GM13977 (cell line): ENCODE measurements at places on chromosomes 1 and 21.

- peak; percentile 75 for DNase-seq
Measured at GRCh38 chr21:42426424-42426823, 22.7 kb downstream of the UBASH3A start.

GRCh38 chr1:20211511-20211931 lies 25.2 kb upstream of the PLA2G2C start:
- no peak for DNase-seq

DNA sequence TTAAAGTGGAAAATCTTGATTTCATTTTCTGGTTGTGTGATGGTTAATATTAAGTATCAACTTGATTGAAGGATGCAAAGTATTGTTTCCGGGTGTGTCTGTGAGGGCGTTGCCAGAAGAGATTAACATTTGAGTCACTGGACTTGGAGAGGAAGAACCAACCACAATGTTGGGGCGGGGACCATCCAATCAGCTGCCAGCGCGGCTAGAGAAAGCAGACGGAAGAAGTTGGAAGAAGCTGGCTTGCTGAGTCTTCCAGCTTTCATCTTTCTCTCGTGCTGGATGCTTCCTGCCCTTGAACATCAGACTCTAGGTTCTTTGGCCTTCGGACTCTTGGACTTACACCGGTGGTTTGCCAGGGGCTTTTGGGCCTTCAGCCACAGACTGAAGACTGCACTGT lies 832.6 kb upstream of the TMPRSS15 start:
- DNase-seq = no peak

DNA sequence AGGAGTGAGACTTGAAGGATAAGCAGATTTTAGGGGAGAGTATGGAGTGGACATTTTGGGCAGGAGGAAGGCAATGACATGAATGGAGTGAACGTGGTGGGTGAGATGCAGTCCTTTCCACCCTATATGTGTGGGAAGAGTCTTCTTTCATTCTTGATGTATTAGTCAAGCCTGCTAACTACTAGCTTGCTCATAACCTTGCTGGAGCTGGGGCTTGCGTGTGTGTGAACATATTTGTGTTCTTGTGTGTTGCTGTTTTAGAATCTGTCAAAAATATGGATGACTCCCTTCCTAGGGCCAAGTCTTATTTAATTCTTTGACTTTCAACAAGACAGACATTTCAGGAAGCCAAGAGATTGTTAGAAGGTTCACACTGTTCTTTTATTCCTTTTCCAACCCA lies 132.7 kb downstream of the UCK2 start:
- DNase-seq = no peak

- DNase-seq = no peak
Measured at GRCh38 chr1:173255214-173255813, 48.2 kb upstream of the TNFSF4 start.

DNA sequence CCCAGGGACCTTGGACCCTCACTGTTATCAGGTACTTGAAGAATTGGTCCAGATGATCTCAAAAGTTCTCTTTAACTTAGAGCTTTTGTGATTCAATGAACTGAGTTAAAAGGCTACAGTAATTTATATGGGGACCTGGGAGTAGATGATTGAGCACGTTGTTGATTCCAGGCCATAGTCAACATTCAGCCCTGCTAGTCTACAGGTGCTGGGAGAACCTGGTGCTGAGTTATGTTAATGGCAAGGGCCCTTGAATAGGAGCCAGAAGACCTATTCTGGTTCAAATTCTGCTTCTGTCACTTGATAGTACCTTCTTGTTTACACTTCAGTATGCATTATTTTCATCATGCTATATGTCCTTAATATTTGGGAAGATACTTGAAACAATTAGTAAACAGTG lies 11.2 kb downstream of the DYRK3 start:
- no peak for DNase-seq

- peak; percentile 68 for DNase-seq
Measured at GRCh38 chr1:154404984-154405746, at the start of gene IL6R. Gene IL6R (plus strand): TSS chr1:154405343. CDS start chr1:154405630, 287 bp downstream.

- DNase-seq = no peak
Measured at GRCh38 chr1:178867670-178868069, 3.2 kb downstream of the ANGPTL1 start.

- DNase-seq = no peak
Measured at GRCh38 chr1:24108334-24109165, 3.4 kb downstream of the MYOM3 start.

- DNase-seq = no peak
Measured at GRCh38 chr21:41709965-41710822, 56.7 kb downstream of the RIPK4 start.

- DNase-seq = no peak
Measured at GRCh38 chr1:3231826-3232225, 162.8 kb downstream of the PRDM16 start.
